ENCODE measurements at places on chromosomes 4 and X.

GRCh38 chr4:41304221-41304620, 47.5 kb downstream of the UCHL1 start:
- no peak for DNase-seq

GRCh38 chr4:76762137-76763130, 135.5 kb downstream of the SOWAHB start:
- DNase-seq, result no peak

DNA sequence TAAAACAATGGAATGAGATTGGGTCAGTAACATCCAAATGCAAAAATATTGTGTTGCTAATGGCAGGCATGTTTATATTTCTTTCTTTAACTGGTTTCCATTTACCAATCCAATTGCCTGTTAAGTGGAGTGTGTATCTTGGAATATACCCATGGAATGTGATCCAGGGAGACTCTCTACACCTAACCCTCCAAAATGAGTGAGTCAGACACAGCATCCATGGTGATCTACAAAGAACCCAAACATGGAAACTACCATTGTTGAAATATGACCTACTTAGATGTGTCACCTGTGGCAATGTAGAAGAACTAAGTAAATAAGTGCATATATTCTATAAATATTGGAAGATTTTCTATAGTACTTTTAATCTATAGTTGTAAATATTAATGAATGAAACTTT, 110.3 kb downstream of the AREG start:
- DNase-seq, result no peak

GRCh38 chr4:40502934-40503333, 126.7 kb downstream of the RBM47 start:
- DNase-seq, result no peak

DNA sequence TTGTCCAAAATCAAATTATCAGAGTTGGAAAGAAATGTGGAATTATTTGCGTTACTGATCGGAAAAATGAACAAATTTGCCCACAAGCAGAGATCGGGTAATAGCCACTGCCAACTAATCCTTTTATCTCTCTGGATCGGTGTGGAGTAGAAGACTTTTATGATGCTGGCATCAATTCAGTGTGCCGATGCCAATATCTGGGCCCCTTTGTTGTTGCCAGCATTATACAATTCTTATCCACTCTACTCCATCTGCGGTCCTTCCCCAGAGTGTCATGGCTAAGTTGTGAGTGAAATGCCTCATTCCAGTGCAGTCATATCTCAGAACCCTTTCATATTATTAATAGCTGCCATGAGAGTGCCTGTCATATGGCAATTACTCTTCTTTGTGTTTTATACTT, 660.2 kb downstream of the ADGRL3 start:
- no peak for DNase-seq

DNA sequence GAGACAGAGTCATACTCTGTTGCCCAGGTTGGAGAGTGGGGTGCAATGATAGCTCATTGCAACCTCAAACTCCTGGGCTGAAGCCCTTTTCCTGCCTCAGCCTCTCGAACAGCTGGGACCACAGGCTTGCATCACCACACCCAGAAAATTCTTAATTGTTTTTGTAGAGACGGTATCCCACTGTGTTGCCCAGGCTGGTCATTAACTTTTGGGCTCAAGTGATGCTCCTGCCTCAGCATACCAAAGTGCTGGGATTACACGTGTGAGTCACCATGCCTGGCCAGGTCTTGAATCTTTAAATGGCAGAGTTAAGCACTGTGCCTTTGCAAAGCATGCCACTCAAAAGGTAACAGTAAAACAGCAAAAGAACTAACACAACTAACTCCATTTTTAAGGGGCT, 28.6 kb upstream of the BBS12 start:
- no peak for DNase-seq

GRCh38 chr4:162681212-162681611, 485.5 kb downstream of the NAF1 start:
- DNase-seq, result no peak

DNA sequence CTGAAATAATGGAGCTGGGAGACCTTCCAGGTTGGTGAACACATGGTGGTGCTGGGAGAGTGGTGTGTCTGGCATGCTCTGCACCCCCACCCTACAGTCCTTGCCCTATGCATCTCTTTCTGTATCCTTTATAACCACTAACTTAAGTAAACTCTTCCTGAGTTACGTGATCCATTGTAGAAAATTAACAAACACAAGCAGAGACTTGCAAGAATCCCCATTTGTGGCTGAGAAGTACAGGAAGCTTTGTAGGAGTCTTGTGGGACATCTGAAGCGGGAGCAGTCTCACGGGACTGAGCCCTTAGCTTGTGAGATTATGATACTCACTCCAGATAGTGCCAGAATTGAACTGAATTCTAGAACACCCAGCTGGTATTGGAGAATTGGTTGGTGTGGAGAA, 14.3 kb upstream of the FAM13A start:
- DNase-seq, result no peak

GRCh38 chrX:34859191-34859590, 83.4 kb upstream of the FAM47B start:
- no peak for DNase-seq

DNA sequence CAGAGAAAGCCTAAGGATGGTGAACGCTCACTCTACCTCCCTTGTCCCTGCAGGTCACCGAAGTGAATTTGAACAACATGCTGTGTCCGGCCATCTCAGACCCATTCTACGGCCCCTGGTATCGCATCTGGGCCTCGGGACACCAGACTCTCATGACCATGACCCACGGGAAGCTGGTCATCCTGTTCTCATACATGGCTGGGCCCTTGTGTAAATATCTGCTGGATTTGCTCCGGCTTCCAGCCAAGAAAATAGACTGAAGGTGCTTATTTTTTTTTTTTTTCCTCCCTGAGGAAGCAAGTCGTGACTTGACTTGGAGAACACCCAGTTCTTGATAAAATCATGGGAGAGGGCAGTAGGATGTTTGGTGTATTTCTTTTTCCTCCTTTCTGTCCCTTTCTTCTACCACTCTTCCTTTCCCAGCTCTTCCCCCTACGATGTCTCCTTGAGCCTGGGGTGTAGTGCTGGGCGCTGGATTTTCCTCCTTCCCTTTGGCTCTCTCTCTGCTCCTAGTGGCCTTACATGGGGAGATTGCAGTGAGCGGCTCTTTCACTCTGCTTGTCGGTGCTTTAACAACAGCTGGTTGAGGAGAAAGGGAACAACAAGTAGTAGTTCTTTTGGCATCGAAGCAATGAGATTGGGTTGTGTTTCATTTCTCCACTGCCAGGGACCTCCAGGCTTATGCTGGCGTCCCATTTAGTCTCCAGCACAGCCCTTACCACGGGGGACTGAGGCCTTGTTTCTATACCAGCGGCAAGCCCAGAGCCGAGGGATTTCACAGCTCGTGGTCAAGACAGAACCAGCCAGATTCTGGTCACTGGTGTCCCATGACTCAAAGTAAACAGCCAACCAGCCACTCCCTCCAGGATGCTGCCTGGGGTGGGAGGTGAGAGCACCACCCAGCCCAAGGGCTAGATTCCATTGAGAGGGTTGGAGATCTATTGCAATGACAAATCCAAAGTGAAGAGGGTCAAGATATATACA, 144.4 kb downstream of the AMMECR1 start:
- no peak for DNase-seq

- DNase-seq, result no peak
These were observed 80.0 kb downstream of the GLRA3 start for GRCh38 chr4:174749091-174749490.

GRCh38 chr4:87965501-87965975, 10.0 kb upstream of the SPP1 start:
- DNase-seq, result no peak

GRCh38 chr4:186500721-186501304, 54.6 kb downstream of the MTNR1A start:
- no peak for DNase-seq

DNA sequence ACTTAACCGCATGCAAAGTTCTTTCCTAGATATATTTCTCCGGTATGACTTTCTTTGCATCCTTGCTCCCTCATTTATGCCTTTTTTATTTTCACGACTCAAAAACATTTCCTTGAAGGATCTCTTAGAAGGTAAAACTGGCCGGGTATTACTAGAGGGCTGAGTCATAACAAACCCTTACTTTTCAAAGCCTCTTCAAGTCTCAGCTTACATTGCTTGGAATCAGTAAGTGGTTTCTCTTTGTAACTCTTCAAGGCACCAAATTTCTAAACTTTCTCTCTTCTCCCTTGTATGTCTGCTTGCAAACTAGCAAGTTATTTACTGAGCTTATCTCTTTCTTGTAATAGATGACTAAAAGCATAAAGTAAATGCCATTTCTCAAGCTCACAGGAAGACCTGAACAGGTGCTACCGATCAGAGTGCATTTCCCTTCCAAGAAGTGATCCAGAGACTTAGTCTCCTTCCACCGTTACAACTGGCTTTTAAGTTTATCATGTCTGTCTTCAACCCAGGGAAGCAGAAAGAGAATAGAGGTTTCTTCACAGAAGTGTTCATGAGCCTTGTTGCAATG, 75.5 kb downstream of the ANXA10 start:
- no peak for DNase-seq

DNA sequence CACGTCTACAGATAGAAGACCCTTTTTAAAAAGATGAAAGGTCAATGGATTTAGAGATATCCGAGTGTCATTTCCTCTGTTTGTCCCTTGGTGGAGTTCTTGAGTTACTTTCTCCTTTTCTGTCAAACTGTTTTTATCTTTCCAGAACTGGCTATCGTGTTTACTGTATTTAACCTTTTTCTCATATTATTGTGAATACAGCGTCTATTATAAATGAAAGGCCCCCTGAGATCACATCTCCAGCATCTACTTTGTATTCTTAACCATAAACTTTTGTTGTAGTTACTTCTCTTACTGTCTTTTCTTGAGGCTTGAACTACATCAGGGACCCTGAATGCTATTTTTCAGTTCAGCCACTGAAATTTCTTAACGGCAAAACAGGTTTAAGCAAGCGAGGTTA, 4.0 kb upstream of the PCDH7 start:
- no peak for DNase-seq

- no peak for DNase-seq
These were observed 394.7 kb upstream of the CPEB2 start for GRCh38 chr4:14607578-14607977.

GRCh38 chr4:154911097-154911496, 130.0 kb downstream of the RBM46 start:
- no peak for DNase-seq

DNA sequence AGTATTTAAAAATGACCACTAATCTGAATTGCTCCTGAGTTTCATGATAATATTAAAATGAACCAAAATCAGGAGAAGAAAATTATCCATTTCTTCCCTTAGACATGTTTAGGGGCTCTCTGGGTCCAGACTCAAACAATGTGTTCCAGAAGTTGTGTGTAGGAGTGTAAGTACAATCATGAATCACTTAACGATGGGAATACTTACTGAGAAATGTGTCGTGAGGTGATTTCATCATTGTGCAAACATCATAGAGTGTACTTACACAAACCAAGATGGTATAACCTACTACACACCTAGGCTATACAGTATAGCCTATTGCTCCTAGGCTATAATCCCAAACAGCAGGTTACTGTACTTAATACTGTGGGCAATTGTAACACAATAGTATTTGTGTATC, 74.8 kb downstream of the STPG2 start:
- DNase-seq, result no peak

DNA sequence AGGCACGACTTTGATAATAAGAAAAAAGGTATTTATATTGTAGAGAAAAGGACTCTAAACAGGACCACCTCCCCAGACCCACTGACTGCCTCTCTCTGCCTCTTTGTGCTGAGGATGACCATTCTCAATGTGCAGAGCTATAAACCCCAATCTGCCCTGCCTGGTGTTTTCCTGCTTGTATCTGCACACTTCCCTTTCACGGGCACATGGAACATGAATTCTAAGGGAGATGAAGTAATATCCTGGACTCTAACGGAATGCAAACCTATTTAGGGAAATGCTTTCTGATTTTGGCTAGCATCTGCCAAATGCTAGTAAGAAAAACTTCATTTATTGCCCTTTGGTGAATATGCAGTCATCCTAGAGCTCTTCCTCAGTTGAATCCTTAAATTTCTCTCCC, 2.4 kb downstream of the DIPK2B start:
- no peak for DNase-seq

DNA sequence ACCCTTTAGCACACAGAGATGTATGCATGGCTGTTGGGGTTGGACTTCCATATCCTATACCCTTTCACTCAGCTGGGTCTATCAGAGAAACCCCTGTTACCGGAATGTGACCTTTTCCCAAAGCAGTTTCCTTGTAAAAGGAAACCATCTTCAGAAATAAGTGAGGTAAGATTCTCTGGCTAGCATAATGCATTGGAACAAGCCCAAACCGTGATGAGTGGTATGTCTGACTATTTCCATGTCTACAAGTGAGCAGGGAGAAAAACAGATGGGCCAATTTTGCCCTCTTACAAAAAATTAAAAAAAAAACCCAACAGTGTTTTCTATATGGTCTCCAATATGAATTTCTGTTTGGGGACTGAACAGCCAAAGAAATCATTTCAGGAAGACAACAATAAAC, 283.9 kb downstream of the SMARCA1 start:
- DNase-seq, result no peak

GRCh38 chr4:43244688-43245382, 352.3 kb downstream of the GRXCR1 start:
- DNase-seq, result no peak

DNA sequence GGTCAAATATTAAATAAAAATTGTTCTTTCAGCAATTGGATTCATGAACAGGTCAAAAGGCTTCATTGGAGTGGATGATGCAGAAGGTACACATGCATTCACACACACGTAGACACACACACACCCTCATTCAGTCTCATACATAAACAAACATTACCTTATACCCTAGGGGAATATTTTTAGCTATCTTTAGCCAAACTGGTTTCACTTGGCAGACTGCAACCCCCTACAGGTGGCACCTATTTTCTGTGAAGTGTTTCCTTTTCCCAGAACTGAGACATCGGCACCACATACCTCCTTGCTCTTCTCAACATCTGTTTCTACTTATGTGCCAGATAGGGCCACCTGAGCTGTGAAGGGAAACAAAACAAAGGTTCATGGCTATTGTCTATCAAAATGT, 18.5 kb upstream of the KDR start:
- DNase-seq, result no peak

- DNase-seq, result no peak
These were observed 1.3 kb upstream of the FAT1 start for GRCh38 chr4:186724864-186725468.

GRCh38 chrX:153669901-153670731, 3.5 kb downstream of the PNCK start:
- DNase-seq, result no peak

GRCh38 chrX:154809939-154810665, 4.8 kb upstream of the MPP1 start:
- DNase-seq, result no peak

DNA sequence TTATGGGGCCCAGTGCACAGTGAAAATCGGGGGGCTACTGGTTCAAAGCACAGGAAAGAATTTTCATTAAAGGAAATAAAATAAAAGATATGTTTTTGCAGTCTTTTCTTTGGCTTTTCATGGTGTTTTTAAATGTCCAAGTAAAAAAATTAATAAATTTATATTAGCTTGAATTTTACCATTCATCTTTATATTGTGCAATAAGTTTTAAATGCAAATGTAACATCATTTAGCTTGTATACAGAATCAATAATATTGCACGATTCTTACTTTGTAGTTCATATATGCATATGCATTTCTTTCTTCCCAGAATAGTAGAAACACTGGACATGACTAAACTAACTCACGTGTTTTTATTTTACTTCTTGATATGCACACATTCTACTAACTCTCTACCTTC, 31.0 kb downstream of the AREG start:
- no peak for DNase-seq

- no peak for DNase-seq
These were observed 150.5 kb downstream of the RAP1GDS1 start for GRCh38 chr4:98411731-98412130.

GRCh38 chr4:20172070-20172760, 79.5 kb upstream of the SLIT2 start:
- DNase-seq, result no peak

Measured in esophagus squamous epithelium (tissue), 5 donors.